ENCODE measurements at places on chromosomes 6 and 20.
A peak's percentile ranks its signal among the peaks of the same experiment; 100 is the strongest.

GRCh38 chr6:69935079-69935478, 68.7 kb downstream of the COL19A1 start:
- DNase-seq: no peak

DNA sequence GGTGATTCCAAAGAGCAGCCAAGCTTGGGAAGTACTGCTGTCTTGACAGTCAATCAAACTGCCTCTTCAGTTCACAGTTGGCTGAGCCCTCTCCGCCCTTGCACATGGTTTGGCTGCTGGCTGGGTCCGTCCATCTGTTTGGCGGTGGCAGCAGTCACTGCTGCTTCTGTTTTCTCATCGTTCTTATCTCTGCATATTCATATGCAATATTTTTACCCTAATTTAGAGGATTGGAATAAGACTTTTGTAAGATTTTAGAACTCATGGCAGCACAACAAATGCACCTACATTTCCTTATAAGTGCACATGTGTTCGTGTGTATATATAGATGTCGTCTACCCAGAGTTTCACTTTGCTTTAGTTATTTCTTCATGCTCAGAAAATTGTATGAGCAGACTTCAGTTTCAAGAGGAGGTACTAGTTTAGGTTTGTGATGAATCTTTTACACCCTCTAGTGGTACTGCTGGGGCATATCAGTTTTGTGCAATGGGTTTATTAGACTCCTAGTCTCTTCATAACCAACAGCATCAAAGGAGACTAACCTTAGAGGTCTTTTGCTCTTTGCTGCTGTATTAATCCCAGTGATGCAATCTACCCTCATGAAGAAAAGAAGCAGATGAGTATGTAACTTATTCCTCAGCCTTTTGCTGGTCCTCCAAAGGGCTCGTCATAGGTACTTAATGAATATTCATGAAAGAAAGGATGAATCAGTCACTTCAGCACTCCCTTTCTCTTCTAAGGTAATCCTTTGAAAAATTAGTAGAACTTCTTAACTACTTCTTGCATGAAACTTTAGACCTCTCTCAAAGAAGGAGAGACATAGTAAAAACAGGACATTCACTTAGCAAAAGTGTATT, 44.3 kb downstream of the KHDC1L start:
- DNase-seq: peak; percentile 84

DNA sequence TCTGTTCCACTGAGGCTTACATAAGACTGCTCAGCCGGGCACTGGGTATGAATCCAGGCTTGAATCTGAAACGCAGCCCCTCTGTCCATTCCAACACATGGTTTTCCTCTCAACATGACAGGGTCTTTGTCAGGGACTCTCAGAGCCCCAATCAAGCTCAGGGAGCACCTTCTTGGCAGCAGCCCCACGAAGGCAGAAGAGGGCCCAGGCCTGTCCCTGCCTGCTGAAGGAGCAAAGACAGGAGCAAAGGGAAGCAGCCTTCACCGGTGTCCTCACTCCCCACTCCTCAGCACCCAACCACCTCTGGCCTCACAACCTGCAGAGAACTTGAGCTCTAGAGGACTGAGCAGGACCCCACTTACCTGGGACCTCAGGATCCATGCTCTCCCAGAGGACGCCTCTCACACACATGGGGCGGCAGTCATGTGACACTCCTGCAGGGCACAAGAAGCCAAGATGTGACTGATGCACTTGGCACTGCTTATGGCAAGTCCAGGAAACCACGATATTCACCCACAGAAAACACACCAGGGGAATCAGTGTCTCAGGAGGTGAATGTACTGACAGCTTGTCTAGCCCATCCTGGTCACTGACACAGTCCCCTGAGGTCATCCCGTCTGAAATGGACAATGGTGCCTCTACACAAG, 4.3 kb downstream of the SNHG17 start:
- no peak for DNase-seq

DNA sequence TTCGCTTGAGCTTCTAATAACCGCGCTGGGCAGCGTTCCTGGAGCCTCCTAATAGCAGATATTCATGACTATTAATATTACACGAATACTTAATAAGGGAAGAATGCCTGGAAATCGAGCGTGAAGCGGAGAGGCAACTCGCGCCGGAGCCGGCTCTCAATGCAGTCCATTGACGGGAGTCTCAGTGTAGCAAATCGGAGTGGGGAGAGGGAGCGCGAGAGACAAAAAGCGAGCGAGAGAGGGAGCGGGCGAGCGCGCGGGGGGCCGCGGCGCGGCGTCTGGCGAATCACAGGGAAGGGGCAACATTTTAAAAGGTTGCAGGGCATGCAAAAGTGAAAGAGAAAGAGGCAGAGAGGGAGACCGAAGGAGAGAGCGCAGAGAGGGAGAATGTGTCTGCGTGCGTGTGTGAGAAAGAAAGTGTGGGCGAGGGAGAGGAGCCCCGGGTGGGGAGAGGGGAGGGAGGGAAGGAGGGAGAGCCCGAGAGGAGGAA, 2.9 kb downstream of the TFAP2A start:
- DNase-seq: peak; percentile 88

GRCh38 chr6:31152781-31153180, 4.8 kb downstream of the CCHCR1 start:
- DNase-seq: no peak

GRCh38 chr6:14518515-14519217, 401.1 kb downstream of the CD83 start:
- no peak for DNase-seq

- no peak for DNase-seq
Measured at GRCh38 chr6:111620169-111620568, 14.5 kb upstream of the TRAF3IP2 start.

DNA sequence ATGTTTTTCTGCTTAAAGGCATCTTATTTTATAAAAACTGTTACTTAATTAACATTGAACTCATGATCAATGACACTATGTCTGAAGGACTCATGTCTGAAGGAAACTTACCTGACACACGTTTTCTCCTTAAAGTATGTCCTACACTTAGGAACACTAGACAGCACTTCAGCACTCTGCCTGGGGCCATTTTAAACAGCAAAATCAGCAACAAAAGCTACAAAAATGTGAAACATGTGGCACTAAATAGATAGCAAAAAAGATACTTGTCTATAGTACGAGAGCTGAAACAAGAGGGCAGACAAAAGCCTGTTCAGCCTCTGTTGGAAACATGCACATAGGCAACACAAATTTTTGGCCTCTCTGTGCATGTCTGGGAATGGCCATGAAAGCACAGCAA, 93.5 kb upstream of the TMEM30A start:
- DNase-seq: no peak

DNA sequence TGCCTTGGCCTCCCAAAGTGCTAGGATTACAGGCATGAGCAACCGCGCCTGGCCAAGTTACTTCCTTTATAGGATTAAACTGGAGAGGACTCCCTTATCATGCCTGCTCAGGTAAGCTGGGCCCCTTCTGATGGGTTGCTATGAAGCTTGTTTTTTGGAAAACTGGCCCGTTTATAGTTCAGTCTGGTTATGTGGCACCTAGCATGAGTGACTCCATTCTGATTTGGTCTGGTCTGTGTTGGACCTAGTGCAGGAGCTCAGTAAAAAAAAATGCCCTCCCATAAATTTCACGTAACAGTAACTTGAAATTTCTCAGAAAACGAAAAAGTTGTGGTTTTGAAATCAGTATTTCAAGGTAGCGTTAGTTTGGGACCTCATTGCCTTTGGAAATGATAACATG, 448.4 kb downstream of the HACE1 start:
- no peak for DNase-seq

GRCh38 chr6:90416322-90416721, 119.7 kb upstream of the BACH2 start:
- no peak for DNase-seq

- no peak for DNase-seq
Measured at GRCh38 chr6:85017352-85017751, 253.0 kb upstream of the TBX18 start.

- no peak for DNase-seq
Measured at GRCh38 chr6:45702849-45703739, 312.6 kb downstream of the CLIC5 start.

- DNase-seq: no peak
Measured at GRCh38 chr20:32539817-32540675, 45.1 kb downstream of the NOL4L start.

DNA sequence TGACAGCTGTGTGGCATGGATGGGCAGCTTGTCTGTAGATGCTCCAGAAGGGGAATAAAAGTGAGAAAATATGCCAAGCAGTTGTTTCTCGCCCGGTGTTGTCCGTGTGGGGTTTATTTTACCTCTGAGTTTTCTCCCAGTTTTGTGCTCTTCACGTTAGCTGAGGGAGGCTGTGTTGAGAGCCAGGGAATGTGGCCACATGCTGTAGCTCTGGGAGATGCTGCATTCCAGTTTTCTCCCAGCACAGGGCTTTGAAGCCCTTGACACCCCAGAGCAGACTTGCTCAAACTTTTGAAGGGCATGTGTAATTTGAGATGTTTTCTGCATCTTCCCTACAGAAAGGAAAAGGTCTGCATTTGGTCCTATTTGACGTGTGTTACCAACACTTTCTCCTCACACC, 67.7 kb downstream of the RREB1 start:
- no peak for DNase-seq

DNA sequence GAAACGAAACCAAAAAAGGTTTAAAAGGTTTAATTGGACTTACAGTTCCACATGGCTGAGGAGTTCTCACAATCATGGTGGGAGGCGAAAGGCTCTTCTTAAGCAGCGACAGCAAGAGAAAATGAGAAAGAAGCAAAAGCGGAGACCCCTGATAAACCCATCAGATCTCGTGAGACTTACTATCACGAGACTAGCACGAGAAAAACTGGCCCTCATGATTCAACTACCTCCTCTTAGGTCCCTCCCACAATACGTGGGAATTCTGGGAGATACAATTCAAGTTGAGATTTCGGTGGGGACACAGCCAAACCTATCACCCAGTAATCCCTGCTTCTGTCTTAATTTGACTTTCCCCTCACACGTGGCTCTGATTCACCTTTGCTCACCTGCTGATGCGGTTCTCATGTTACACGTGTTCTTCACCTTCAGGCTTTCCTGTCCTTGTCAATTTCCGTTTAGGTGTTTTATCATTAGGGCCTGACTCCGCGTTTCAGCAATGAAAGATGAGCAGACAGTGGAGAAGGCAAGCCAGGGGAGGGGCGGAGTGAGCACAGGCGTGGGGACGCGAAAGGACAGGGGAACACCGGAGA, 57.1 kb downstream of the AGPAT4 start:
- DNase-seq: no peak

- no peak for DNase-seq
Measured at GRCh38 chr20:10631126-10631525, 42.7 kb downstream of the JAG1 start.

DNA sequence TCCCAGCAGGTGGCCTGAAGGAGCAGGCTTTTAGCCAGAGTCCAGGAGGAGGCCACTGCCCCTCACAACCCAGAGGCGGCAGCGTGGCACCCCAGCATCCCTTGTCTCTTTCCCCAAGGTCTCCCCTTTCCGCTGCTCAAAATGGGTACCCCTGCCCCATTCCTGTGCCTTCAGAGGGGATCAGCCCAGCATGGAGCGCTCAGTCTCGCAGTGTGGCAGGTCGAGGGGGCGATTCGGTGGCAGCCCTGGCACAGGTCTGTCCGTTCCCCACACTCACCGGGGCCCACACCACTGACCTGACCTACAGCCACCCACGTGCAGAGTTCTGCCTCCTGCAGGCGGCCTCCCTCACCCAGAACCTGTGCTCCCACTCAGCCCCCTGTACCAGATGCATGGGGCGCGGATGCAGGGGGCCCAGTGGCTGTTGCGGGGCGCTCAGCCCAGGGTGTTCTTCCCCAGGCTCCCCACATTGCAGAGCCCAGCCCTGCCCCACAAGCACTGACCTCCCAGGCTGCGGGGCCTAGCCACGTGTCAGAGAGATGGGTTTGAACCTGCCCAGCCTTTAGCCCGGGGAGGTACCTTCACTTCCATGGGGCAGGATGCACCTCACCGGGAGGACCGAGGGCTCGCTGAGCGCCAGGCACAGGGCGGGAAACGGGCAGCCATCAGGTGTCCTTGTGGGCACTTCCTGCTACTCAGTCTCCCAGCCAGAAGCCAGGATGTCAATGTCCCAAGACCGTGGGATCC, 41.8 kb downstream of the DSTN start:
- DNase-seq: no peak

- DNase-seq: no peak
Measured at GRCh38 chr6:47446669-47447330, 30.8 kb upstream of the CD2AP start.

DNA sequence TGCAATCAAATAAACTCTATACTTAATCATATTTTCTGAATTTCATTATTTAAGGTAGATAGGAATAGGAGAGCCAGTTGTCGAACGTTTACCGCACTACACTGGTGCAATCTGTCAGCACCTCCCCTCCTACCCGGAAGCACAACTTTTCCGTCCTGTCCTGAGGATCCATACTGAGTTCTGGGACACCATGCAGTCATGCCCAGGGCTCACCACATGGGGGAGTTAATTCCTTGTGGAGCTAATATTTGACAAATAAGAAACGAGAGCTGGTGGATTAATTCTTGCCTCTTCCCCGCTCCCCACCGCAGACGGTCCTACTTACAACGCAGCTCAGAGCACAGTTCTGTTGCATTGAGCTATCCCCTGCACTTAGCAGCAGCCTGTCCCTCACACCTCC, 107.7 kb upstream of the RALGAPA2 start:
- no peak for DNase-seq

DNA sequence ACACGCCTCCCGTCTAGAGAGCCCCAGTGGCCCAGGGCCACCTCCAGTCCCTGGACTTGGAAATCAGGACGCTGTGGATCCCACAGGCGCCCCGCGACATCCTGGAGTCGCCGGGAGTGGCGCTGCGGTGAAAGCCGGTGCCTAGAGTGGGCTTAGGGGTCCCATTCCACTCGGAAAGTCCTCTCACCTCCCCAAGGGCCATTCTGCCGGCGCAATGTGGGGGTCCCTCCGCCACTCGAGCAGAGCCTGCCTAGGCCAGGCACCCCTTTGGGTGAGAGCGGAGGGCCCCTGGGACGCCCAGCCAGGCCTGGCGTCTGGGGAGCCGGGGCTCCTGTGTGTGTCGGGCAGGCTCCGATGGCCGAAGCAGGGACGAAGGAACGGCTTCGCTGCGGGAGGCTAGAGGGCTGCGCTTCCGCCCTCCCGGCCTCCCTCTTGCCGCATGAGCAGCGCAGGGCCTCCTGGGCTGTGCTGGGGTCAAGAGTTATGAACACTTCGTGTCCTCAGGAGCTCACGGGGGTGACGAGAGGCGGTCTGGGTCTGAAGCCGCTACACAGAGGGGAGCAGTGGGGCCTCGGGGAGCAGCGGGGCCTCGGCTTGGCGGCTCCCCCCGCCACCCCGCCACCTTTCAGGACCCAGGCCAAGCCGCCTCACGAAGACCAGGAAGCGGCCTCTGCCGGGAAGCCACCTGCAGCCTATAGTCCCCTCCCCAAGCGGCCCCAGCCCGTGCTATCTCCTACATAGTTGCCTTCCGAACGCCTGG, 13.6 kb downstream of the POU3F2 start:
- DNase-seq: no peak

GRCh38 chr20:19427913-19428312, 215.5 kb downstream of the SLC24A3 start:
- DNase-seq: no peak

DNA sequence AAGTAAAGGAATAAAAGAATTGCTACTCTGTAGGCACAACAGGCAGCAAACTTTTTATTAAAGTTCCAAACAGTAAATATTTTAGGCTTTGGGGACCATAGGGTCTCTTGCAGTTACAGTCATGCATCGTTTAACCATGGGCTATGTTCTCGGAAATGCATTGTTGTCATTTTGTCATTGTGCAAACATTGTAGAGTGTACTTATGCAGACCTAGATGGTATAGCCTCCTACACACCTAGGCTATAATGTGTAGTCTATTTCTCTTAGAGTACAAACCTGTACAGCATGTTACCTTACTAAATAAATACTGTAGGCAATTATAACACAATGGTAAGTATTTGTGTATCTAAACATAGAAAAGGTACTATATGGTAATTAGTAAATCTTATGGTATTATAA, 54.7 kb downstream of the CDS2 start:
- DNase-seq: no peak

- no peak for DNase-seq
Measured at GRCh38 chr6:17633465-17634188, 33.5 kb downstream of the FAM8A1 start.
